ENCODE measurements at places on chromosomes 11 and 22.

DNA sequence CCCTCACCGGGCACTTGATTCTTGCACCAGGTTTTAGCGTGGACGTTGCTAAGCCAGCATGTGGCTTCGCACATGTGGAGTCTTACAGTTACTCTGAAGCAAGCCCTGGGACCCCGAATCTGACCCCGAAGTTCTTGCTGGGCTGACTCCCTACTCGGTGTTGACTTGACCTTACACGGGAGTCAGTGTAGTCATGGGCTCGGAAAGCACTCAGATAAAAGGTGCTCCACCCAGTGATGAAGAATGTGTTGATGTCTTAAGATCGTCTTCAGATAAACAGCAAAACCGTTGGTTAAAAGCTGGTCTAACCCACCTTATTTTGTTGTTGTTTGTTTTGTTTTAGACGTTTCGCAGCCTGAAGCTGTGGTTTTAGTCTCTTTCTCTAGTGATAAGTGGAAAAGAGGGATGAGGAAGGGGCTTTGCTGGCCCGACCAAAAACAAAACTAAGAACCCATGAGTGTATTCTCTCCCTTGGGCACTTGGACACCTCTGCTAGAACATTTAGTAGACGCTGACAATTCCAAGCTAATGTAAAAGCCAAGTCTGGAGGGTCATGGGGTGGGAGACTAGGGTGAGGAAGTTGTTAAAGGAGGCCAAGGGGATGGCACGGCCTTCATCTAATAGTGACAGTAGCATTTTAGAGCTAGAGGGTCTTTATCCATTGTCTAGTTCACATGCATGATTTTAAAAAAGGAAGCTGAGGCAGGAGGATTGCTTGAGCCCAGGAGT lies 69.9 kb downstream of the BCR start:
- DNase-seq, result no peak

DNA sequence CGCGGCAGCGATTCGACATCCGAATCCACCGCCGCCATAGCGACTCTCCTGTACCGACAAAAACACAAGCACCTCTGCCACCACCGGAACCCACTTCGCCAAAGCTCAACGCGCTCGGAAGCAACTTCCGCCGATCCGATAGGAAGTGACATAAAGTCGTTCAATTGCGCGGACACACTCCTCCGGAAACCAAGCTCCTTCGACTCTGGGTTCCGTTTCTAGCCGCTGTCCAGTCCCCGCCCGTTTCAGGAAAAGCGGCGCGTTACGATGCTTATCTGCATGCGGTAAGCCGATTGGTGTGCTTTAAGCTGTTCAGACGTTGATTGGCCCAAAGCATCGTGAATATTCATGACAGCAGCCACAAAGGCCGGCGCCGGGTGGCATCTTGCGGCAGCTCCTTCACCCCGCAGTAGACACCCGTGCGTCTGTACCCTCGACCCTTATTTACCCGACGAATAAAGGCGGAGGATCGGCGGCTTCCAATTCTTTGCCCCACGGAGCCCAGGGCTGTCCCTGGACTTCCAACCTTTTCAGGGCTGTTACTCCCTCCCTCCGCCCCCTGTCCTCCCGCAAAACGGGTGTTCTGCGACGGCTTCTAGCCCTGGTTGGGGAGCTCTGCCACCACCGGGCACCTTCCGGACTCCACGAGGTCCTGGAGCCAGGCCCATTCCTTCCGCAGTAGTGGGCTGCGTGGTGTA lies at the start of gene TUT1:
Gene TUT1 (minus strand): TSS at position 76 of the 698 bp plus-strand sequence. CDS start 38 bp downstream, at position 38.
- DNase-seq, result peak; percentile 99

DNA sequence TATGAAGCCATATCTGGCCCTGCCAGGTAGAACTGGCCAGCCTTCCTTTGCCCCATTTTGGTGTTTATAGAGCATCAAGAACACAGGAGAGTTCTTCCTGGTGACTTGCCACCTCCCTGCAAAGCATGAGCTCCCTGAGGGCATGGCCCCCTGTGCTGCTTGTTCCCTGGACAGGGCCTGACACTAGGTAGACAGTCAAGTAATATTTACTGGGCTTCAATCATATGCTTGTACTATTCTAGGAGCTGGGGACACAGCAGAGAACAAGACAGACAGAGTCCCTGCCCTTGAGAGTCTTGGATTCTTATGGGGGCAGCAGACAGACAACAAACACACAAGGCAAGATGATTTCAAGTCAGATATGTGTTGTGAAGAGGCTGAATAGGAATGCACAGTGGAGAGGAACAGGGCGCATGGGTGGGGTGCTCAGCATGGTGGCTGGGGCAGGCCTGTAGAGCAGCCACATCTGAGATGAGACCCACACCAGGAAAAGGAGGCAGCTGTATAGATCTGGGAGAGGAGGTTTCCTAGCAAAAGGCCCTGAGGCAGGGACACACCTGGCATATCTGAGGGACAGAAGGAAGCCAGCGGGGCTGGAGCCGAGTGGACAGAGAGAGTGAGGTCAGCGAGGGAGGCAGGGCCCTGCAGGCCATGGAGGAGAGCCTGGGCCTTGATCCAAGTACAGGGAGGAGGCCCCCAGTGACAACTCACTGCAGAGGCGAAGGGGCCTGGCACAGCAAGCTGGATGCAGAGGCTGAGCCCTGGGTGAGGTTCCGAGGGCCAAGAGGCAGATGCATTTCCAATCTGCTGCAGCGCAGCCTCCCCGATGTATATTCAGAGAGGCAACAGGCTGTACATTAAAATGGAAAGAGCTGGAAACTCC lies 10.2 kb upstream of the CBX6 start:
- DNase-seq, result no peak

DNA sequence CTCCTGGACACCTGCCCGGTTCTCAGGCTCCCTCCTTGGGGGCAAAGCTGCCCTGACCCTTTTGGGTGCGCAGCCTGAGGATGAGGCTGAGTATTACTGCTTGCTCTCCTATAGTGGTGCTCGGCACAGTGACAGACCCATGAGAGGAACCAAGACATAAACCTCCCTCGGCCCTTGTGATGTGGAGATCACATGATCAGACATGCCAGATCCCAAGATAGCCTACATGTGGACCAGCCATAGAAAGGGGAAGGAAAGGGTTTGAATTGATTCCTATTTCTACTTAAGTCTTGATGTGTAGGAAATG lies 125.3 kb downstream of the VPREB1 start:
- no peak for DNase-seq

DNA sequence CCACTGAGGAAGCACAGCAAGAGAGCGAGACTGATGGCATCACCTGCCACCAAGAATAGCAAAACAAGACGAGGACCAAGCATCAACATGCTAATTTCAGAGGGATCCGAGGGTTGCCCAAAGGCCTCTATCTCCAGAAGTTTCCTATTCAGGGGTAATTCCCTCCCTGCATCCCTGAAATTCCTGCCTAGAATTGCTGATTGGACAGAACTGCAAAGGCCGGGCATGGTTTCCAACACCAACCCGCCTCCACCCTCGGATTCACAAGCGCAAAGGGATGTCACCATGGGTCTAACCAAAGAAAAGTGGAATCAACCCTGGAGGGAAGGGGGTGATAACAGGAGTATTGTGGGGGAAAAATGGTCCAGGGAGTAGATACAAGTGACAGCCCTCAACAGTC lies 28.3 kb upstream of the ETS1 start:
- DNase-seq, result no peak

DNA sequence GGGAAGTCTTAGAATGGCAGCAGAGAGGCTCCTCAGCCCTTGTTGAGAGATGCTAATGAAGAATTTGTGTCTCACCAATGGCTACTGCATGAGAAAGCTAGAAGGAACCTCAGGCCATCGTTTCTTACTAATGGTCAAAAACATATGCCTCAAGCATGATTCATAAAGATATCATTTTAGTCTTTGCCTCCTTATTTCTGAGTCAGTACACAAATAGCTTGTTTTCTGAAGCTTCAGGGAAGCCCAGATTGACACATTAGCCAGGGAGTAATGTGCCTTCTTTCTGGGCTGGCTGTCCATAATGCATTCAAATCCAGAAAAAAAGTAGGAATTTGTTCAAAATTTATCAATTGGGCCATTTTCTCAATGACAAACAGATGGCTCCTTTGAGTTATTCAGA lies 169.4 kb upstream of the ZBED5 start:
- DNase-seq, result peak; percentile 73

DNA sequence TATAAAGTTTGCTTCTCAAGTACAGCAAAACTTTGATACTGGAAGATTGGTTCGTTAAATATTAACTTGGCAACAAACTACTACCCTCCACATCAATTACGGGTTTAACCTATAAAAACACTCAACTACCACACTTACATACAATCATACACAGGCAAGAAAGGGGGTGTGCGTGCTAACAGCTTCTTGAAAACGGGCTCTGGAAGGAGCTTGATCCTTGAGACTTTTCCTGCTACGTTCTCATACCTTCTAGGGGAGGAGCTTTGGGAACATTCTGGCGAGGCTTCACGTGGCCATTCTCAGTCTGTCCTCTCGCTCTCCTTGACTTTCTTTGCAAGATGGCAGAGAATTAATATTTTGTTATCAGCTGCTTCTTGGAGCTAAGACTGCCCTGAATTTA lies 6.8 kb upstream of the ESAM start:
- no peak for DNase-seq

DNA sequence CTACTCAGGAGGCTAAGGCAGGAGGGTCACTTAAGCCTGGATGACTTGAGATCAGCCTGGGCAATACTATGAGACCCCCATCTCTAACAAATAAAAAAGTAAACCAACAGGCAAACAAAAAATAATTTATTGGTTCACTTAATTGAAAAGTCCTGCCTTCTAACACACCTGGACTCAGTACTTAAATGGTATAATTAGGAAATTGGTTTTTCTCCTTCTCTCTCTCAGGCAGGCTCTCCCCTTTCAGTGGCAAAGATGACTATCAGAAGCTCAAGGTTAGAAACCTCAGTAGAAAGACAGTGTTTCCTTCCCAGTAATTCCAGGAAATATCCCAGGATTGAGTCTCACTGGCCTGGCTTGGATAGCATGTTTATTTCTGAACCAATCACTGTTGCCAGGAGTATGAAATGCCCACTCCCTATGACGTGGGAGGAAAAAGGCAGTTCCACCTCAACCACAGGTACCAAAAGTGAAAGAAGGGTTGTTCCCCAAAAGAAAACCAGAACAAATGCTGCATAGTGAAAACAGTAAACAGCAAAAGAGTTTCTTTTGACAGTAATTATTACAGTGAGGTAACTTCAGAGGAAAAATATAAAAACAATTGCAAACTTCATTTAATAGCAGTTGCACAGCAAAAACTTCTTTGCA lies 56.3 kb upstream of the SOX6 start:
- peak; percentile 3 for DNase-seq

DNA sequence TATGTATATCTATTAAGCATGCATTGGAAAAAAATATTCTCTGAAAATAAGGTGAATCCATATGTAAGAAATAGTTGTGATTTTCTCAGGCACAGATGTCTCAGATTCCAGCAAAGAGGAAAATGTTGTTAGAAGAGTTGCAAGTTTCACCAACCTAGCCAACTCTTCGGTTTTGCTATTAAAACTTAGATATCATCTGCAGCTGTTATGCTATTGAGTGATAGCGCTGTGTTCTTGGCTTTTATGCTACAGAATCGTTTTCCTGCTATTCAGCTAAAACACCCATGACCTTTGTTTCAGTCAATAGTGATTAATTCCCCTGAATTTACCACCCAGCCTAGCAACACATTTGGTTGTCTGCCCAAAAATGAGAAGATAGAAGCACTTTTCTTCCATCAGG lies 795.6 kb upstream of the ANO3 start:
- DNase-seq, result no peak

DNA sequence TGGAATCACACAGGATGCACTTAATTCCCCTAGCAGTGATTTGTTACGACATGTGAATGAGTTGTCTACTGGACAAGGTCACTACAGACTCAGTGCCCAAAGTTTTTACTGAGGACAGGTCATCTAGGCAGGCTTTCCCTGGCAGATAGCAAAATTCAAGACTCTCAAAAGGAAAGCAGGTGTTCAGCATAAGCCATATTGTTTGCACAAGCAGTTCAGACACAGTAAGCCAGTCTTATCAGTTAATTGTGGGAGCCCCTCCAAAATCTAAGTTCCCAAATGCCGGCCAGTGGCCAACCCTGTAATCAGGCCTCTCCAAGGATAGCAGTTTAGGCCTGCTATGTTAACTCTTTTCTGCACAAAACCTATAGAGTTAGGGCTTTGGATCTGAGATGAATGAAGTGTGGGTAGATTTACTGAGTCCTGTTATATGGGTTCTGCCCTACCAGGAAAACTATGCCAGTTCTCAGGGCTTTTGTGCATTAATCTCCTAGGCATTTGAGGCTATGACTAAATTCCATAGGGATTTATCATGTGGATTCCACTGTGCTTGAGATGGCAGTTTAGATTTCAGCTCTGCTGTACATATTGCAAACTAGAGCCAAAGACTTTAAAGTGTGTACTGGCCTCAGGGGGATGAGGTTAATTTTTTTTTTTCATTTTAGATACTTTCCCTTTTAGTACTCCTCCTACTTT lies 4.8 kb upstream of the ARHGEF12 start:
- DNase-seq, result peak; percentile 92

- DNase-seq, result no peak
These were observed 3.7 kb downstream of the PDGFB start for GRCh38 chr22:39240831-39241793.

GRCh38 chr22:22025320-22026156 lies 43.0 kb upstream of the TOP3B start:
- DNase-seq, result no peak

GRCh38 chr11:35390737-35391682 lies 28.3 kb downstream of the SLC1A2 start:
- peak; percentile 73 for DNase-seq

- DNase-seq, result no peak
These were observed 235.9 kb downstream of the TBC1D22A start for GRCh38 chr22:46998331-46998730.

GRCh38 chr22:41619979-41620588 lies 759 bp downstream of the DESI1 start:
- peak; percentile 7 for DNase-seq

DNA sequence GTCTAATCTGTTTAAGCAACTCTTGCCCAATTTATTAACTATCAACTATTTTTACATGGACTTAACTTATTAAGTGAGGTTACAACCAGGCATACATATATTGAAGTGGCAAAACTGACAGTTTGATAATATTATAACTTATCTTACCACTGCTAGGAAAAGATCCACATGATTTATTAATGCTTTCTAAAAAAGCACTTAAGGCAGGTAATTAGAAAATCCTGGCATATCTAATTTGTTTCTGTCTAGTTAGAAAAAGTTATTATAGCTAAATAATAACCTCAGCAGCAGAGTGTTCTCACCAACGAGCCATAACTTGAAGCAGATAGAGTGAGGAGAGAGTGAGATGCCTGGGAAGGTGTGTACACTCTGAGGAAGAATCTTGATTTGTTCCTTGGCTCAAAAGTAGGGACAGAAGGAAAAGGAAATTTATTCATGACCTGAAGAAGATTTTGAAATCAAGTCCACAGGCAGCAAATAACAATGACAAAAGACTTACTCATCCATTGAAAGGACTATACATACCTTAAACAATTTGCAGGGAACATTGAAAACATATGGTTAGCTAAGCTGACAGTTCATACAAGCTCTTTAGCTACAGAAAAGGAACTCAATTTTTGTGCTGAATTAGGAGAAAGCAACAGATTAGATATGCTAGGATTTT lies 7.1 kb upstream of the MUC15 start:
- DNase-seq, result peak; percentile 1

DNA sequence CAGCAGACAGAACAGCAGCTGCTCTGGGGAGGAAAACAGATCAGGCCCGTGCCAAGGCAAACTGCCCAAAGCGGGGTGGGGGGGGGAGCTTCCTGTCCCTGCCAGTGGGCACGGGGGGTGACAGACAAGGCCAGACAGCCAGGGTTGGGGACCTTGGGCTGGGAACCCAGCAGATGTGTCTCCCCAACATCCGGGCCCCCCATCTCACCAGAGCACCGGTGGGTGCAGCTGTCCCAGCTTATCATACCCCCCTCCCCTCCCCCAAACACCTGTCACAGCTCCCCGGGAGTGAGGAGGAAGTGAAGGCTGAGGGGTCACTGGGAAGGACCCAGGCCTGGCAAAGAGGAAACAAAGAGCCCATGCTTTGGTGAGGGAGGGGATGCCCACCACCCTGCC lies 1.3 kb downstream of the PPP1R14B start:
- DNase-seq, result no peak
